Brain (organoid and tissue), 16 donors: ENCODE measurements at places on chromosomes 1 and 21.

DNA sequence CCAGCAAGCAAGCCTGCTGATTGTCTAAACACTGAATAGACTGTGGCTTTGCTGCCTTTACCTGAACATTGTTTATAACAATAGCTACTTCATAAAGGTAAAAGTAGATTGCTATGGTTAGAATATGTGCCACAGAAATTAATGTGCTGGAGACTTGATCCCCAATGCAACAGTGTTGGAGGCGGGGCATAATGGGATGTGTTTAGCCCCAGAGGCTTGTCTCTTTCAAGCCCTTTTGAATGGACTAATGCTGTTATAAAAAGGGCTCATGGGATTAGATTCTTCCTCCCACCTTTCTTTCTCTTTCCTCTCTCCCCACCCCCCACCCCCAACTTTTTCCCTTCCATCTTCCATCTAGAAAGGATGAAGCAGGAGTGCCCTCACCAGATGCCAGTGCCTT is 80.2 kb upstream of the PPP2R5A start:
- DNase-seq = no peak

DNA sequence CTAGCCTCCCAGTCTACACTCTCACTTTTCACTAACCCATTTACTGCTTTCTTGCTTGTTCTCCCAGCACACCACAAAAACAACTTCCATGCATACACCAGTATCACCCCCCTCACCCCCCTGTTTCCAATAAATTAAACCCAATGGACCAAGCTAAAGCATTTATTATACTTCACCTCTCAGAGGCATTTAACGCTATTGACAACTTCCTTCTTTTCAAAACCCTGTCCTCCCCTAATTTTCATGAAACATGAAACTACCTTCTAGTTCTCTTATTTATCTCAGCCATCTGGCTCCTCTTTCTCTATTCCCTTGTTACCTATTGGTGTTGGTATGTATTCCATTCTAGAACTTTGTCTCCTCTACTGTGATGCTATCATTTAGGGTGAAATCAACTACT is 32.3 kb downstream of the PTPRC start:
- no peak for DNase-seq

GRCh38 chr1:161069731-161070270 is at the start of gene ARHGAP30:
Gene ARHGAP30, minus strand, starts transcription at chr1:161069891. Its CDS starts 267 bp downstream, at chr1:161069624.
- no peak for DNase-seq

- no peak for DNase-seq
Measured at GRCh38 chr1:233897325-233898162, 6.9 kb upstream of the SLC35F3 start.

DNA sequence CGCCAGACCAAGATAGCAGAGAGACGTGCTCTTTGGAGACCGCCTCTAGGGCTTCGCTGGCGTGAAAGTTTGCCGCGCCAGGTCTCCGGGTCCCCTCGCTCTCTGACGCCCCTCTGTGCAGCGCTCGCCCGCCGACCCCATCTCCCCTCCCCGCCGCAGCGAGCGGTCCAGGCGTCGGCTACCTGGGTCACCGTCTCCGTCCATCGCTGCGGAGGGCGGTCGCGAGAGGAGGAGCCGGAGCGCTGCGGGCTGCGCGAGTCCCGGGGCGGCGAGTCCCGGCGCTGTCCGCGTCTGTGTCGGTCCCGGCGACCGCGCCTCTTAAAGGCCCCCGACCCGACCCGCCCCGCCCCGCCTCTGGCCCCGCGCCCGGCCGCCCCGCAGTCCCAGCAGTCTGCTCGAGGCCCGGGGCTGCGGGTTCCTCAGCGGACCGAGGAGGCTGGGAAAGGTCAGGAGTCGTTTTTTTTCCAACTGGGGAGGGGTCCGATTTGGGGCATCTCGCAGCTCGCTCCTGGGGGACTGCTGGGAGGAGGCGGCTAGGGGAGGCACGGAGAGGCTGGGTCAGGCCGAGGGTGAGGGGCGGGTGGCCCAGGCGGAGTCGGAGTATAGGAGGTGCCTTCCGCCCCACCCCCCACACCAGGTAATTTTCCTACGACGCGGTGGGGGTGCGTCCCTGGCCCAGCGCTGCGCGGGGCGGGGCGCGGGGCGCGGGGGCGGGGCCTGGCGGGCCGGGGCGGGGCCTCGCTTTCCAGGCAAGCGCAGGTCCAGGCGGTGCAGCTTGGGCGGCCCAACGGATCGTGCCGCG is at the start of the genes FBXO2 and FBXO44:
Gene FBXO2 (minus strand): TSS at position 293 of the 802 bp plus-strand sequence. CDS start 89 bp downstream, at position 204.
Gene FBXO44 (plus strand): TSS at position 741 of the 802 bp plus-strand sequence. CDS start 959 bp downstream, outside the sequence.
- DNase-seq = peak; percentile 50

GRCh38 chr1:242318140-242318539 is 206.4 kb downstream of the PLD5 start:
- no peak for DNase-seq

- no peak for DNase-seq
Measured at GRCh38 chr1:15249081-15249480, 2.1 kb downstream of the FHAD1 start.

GRCh38 chr1:228311091-228311490 is 95.5 kb downstream of the TRIM11 start:
- no peak for DNase-seq

GRCh38 chr1:175673371-175674150 is 69.8 kb downstream of the TNR start:
- peak; percentile 73 for DNase-seq

DNA sequence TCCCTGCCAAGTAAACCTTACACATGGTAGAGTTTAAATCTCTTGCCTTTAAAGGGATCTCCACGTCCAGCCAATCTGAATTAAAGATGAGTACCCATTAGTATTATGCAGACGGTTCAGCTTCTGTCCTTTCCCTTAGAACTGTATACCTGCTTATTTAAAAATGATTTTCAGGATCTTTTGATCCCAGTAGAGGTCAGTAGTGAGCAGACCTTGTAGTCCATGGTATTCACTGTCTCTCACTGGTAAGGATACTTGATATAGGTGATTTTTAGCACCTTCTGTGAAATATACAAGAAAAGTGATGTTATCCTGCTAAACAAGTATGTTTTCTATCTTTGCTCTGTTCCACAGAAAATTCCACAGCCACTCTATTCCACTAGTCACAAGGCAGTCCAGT is 1211.6 kb upstream of the ADGRL4 start:
- peak; percentile 53 for DNase-seq

DNA sequence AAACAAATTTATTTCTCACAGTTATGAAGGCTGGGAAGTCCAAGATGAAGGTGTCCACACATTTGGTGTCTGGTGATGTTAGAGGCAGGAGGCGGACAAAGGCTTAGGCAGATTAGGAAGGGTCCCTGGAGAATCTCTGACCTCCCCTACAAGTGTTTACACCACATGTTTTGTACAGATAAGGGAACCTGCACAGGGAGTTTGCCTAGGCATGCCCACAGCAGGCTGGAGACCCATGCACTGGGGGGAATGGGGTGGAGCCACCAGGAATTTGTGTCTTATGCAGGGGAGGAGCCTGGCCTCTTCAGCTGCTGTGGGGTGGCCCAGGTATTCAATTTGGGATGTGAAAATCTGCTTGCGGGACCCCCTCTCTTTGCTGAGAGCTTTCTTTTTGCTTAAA is 131.3 kb downstream of the PATJ start:
- no peak for DNase-seq

DNA sequence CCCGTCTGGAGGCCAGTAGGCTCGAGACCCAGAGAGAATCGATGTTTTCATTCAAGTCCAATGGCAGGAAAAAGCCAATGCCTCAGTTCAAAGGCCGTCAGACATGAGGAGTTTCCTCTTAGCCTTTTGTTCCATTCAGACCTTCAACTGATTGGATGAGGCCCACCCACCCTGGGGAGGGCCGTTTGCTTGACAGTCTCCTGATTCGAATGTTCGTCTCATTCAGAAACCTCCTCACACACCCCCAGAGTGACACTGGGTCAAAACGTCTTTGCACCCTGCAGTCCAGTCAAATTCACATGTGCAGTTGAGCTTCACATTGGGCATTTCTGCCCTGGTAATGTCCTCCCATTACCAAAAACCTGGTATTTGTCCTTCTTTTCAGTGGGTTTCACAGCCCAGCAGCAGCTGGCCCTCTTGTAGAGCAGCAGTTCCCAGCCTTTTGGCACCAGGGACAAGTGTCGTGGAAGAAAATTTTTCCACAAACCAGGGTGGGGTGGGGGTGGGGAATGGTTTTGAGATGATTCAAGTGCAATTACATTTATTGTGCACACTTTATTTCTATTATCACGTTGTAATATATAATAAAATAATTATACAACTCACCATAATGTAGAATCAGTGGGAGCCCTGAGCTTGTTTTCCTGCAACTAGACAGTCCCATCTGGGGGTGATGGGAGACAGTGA is 40.1 kb downstream of the RSPH1 start:
- DNase-seq = no peak

DNA sequence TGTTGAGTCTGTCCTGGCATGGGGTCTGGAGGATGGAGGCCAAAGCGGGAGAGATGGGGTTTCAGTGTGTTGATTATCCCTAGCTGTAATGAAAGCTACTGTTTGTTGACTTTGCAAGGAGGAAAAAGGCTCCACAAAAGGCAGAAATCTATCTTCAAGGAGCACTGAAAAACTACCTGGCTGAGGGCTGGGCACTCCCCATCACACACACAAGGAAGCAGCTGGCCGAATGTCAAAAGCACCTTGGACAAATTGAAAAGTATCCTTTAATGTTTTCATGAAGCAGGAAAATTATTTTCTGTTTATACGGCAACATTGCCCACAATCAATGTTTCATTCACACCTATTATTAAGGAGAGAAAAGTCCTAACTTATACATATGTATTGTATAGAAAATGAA is 27.8 kb upstream of the PWP2 start:
- no peak for DNase-seq

DNA sequence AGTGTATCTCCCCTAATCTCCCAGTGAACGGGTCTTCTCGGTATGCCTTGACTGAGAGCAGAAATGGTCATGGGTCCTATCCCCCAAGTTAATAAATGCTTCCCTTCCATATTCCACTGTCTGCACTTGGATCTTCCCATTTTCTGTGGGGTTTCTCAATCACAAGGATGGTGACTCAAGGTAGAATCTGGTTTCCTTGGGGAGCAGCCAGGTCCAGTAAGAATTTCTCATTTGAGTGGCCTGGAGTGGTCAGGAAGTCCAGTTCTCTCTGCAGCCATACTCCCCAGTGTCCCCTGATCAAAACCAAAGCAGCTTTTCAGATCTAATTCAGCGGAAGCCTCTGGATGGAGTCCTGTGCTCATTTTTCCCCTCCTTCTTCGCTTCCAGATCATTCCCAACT is 14.8 kb upstream of the SLC27A3 start:
- DNase-seq = no peak

GRCh38 chr1:159921700-159922504 is 3.4 kb downstream of the TAGLN2 start:
- no peak for DNase-seq

DNA sequence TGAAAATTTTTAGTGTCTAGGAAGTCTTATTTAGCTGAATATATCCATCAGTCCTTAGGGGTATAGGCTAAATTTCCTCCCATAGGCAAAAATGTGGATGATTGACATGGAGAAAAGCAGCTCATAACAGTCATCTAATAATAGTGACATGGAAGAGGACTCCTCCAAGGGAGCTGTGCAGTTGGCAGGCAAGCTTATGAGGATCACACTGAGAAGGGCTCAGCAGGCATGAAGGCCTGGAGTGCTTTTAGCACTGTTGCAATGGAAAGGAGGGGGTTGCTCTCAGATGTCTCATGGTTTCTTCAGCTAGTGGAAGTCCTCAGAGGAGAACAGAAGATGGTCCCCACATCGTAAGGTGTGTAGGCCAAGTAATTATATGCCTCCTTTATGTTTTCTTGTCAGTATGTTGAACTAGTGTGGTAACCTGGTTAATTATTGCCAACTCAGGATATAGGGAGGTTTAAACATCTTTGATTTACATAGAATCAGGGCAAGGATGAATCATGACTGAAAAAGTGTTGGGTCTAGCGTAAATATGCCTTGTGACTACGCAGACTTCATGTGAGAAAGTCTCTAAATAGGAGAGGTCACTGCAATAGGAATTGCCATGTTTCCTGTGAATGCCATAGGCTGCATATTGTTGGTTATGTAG is 18.9 kb downstream of the VN1R5 start:
- no peak for DNase-seq

GRCh38 chr1:147091801-147092200 is 80.5 kb downstream of the PRKAB2 start:
- DNase-seq = no peak

DNA sequence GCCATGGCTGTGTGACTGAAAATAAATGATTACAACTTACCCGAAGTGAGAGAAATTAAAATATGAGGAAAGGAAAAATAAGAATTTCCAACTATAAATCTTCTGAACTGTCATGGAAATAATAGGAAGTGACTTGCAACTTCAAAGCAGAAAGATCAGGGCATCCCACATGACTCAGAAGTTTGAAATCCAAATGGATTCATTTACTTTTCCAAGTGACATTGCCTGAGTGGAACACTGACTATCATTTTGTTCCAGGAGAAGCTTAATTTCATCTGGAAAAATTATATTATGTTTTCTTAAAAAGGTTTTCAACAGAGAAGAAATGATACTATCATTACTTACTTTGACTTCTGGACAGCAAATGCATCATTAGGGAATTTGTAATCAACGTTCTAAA is 110.8 kb downstream of the GREM2 start:
- DNase-seq = no peak

DNA sequence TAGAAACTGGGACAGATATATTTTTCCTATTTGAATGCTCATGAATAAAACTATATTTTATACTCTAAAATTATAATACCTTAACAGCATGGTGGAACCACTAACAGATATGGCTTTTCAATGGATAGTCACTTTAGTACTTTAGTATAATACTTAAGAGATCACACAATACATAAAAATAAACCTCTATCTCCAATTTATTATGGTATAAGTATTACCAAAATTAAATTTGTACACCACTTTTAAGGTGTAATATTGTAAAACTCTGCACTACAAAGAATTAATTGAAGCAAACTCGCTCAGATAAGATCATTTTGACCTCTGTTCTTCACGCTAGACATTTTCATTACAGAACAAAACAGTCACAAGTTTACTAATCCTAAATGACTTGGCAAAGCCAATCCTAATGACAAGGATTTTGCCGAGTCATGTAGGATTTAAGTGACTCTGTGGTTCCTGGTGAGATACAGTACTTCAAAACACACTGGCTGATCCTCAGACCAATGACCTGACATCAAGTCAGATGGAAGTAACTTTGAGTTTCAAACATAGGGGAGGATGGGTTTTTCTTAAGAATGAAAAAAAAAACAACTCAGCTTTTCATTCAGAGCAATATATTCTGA is 200.6 kb downstream of the SMYD3 start:
- DNase-seq = no peak

GRCh38 chr1:68815632-68816031 is 318.8 kb upstream of the DEPDC1 start:
- DNase-seq = no peak

- DNase-seq = no peak
Measured at GRCh38 chr1:187092104-187092503, 263.4 kb downstream of the PLA2G4A start.

- DNase-seq = no peak
Measured at GRCh38 chr1:32696041-32696440, 6.5 kb downstream of the SYNC start.

DNA sequence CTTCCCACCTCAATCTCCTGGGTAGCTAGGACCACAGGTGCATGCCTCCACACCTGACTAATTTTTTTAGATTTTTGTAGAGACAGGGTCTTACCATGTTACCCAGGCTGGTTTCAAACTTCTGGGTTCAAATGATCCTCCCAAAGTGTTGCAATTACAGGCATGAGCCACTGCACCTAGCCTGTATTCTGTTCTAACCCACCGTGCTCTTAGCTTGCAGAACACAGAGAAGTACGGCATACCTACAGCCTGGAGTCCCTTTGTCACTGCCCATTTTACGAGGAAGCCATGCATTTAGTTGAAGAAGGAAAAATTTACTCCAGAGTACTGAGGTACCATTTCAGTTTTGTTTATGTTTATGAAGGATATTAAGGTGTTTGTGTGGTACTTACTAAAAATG is 29.7 kb upstream of the NEXN start:
- no peak for DNase-seq
